Stimulated activated CD4-positive, alpha-beta T cell treated with anti-CD3 and anti-CD28 coated beads, Interleukin-15, amount 100 ng/mL, for 48 hours (primary cell): ENCODE measurements at places on chromosomes 1 and 21.
A peak's percentile ranks its signal among the peaks of the same experiment; 100 is the strongest.

DNA sequence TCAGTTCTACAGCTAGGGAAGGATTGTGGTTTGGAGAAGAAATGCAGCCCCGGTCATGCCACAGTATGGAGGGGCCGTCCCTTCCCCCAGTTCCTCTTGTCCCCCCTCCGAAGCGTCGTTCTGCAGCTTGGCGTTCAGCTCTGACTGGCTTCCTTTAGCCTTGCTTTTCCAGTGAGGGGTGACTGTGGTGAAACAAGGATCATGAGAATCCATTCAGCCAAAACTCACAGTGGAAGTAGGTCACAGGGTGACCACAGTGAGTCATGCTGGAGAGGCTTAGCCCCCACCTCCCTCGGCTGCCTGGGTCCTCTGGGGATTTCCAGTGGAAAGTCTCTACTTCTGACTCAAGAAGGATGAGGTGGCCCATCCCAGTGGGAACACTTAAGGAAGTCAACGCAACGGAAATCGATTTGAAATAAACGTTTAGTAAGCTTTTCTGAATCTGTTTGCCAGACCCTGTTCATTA is 37.3 kb upstream of the COL6A2 start:
- peak; percentile 10 for DNase-seq

DNA sequence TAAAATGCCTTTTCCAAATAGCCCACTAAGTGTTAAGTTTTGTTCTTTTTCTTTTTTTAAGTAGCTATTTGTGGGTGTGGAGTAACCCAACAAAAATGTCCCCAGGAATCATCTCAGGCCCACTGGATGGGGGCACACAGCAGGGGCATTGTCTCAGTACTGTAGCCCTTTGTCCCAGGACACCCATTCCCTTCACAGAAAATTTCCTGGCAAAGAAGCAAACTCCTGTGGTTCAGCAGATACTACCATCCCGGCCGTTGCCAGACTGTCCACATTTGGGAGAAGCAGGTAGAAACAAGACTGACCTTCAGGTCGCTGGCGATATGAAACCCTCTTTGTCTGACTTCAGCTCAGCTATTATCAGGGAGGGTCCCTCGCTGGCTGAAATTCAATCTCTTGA is 23.7 kb upstream of the SRRM1 start:
- DNase-seq: no peak

GRCh38 chr1:91054780-91055481 is 33.1 kb upstream of the ZNF644 start:
- no peak for DNase-seq

- DNase-seq: no peak
Observed at GRCh38 chr1:47147047-47147785, 10.0 kb downstream of the CYP4A22 start.

DNA sequence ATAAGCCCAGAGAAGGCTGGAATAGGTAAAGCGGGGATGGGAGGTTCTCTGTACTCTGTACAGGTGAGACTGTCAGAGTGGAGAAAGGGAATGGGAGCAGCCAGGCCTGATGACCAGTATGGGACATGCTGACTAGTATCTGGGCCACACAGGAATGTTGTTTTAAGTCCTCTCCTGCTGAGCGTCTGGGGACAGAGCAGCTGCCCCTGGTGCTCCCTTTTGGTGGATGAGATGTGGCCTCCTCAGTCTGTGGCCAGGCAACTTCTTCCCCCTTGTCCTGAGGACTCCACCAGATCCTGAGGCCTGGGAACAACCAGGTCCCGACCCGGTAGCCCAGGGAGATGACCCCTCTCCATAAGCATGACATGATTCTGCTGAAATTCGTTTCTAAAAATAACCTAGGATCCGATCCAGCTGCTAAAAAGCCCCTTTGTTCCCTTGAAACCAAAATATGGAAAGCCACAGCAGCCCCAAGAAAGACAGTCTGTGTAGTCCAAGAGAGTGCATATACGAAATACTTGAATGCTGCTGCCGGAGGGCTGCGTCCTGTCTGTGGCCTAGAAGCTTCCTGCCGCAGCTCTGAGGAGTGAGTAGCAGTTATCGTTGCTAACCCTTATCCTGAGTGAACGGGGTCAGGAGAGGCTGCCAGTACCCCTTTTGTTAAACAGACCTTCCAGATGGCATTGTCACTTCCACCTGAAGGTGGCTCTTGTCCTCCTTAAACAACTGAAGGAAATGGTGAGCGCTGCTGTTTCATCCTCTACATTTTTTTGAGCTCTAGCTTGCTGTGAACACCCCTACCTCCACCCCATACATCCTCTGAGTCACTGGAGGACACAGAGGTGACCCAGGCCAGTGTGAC is 47.1 kb downstream of the ATP2B4 start:
- DNase-seq: no peak

DNA sequence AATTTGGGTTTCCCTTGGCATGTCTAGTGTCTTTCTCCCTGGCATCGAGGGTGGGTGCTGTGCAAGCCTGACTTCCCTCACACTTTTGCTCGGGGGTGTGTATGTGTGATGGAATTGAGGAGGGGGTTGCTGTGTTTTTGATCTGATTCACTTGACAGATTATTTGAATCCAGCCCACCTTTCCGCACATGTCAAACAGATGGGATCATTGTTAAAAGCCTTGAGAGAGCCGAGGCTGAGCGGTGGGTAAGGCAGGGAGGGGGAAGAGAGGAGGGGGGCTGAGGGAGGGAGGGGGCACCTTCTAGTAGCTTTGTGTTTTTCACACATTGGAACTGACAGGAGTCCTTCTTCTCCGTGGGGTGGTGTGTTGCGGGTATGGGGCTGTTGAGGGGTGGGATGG is 90.0 kb downstream of the PAPPA2 start:
- DNase-seq: no peak

- DNase-seq: no peak
Observed at GRCh38 chr1:105427543-105427942, 1628.9 kb upstream of the PRMT6 start.

DNA sequence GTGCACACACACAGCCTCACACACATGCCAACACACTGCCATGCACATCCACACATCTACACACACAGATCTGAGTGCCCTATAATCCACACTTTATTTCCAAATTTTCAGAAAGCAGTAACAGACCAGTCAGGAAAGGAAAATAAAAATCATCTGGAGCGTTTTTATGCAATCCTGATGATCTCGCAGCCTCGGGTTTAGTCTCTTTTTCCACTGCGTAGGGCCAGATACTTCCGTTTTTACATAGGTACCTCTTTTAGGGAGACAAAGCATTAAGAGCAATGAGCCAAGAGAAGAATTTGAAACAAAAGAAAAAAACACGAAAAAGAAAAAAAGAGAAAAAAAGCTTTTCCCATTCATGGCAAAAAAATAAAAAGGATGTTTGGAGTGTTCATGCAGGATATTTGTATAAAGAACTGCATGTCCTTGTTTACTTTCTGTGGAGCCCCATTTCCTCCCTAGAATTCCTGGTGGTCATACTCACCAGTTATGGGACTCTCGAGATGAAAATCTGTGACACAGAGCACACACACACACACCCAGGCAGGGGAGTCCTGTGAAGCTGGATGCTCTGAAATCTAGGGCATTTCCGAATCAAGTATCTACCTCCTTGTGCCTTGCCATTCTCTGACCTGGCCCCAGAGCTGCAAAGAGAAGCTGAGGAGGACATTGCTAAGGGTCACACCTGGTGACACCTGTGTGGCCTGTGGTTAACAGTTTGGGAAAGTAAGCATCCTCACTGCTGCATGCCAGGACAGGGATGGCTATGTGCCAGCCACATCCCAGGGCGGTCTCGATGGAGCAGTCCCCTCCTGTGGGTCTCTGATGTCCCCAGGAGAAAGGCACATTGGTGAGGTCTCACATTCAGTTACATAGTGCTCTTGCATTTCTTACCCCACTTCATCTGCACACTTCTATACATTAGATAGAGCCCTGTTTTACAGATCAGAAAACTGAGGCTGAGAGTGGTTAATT is 83.6 kb downstream of the RUNX1 start:
- no peak for DNase-seq

- no peak for DNase-seq
Observed at GRCh38 chr1:60235275-60235674, 161.7 kb upstream of the C1orf87 start.
